HT1080 (cell line): ENCODE measurements at places on chromosomes 5 and 9. TPM values are rescaled to one million over a fixed set of nuclear protein-coding genes. Genes with fewer than 3 reads are reported as not detected.

- DNase-seq, result no peak
These were observed 70.4 kb downstream of the RAPGEF1 start for GRCh38 chr9:131669269-131670157.

DNA sequence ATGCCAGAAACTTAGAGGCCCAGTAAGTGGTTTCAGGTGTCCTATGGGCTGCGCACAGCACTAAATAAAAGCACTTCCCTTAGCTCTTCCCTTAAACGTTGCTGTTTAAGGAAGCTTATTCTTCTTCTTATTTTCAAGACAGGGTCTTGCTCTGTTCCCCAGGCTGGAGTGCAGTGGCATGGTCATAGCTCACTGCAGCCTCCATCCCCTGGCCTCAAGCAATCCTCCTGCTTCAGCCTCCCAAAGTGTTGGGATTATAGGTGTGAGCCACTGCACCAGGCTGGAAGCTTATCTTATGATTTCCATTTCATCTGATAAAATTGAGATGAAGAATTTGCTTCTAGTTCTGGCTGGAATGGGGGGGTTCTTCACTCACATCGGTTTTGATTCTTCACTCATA lies 15.6 kb upstream of the TJP2 start:
- no peak for DNase-seq

GRCh38 chr5:120368923-120369715 lies 95.0 kb upstream of the PRR16 start:
- DNase-seq, result no peak

GRCh38 chr5:150490296-150490669 lies 17.6 kb upstream of the NDST1 start:
- no peak for DNase-seq

GRCh38 chr5:139492700-139493192 lies 10.2 kb upstream of the STING1 start:
- peak; percentile 59 for DNase-seq

- DNase-seq, result no peak
These were observed 99.6 kb downstream of the BASP1 start for GRCh38 chr5:17316970-17317459.

DNA sequence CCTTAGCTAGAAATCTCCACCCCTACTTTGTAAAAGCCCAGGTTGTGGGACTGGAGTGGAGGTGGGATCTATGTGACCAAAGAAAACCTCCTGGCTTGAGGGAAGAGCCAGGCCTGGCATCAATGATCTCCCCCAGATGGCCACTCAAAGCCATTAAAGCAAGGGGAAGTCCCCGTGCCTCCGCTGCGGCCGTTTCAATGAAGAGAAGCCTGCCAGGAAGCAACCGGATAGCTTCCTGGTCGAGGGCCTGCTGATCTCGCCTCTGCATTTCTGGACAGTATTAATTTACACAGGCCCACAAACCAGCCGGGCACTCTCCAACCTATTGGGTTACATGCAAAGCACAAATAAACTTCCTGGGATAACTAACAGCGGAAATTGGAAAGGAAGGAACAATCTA lies 160.5 kb upstream of the MSX2 start:
- DNase-seq, result no peak

- no peak for DNase-seq
These were observed 15.2 kb downstream of the HTR4 start for GRCh38 chr5:148639081-148639480.

DNA sequence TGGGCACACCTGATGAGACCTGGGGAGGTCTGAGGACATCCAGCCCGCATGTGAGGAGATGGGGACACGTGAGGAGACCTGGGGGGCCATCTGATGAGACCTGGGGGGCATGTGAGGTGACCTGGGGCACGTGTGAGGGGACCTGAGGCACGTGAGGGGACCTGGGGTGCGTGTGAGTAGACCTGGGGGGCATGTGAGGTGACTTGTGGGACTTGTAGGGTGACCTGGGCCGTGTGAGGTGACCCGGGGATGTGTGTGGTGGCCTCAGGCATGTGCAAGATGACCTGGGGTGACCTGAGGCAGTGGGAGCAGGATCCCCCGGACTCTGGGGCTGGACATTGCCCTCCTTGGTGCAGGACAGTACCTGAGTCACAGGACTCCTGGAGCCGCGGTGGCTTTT lies 30.6 kb downstream of the PNPLA7 start:
- DNase-seq, result no peak

- DNase-seq, result no peak
These were observed 6.9 kb downstream of the COL23A1 start for GRCh38 chr5:178583279-178583678.

- DNase-seq, result peak; percentile 44
These were observed 131.3 kb upstream of the DAP start for GRCh38 chr5:10892147-10892910.

- no peak for DNase-seq
These were observed 48.3 kb downstream of the EHMT1 start for GRCh38 chr9:137666955-137667670.

The TLE4 gene
- total RNA-seq, result 38.3 and 39.7 TPM in 2 replicates

The ANGPTL2 gene
- 5.0 and 5.2 TPM in 2 replicates for total RNA-seq

The DHFR gene
- 61.6 and 63.9 TPM in 2 replicates for total RNA-seq

The NUTM2G gene
- total RNA-seq, result not detected in 2 replicates

The IL4 gene
- total RNA-seq, result not detected in 2 replicates

The ST6GALNAC6 gene
- total RNA-seq, result 37.4 and 38.9 TPM in 2 replicates
